ENCODE measurements at places on chromosomes 12 and 14.

DNA sequence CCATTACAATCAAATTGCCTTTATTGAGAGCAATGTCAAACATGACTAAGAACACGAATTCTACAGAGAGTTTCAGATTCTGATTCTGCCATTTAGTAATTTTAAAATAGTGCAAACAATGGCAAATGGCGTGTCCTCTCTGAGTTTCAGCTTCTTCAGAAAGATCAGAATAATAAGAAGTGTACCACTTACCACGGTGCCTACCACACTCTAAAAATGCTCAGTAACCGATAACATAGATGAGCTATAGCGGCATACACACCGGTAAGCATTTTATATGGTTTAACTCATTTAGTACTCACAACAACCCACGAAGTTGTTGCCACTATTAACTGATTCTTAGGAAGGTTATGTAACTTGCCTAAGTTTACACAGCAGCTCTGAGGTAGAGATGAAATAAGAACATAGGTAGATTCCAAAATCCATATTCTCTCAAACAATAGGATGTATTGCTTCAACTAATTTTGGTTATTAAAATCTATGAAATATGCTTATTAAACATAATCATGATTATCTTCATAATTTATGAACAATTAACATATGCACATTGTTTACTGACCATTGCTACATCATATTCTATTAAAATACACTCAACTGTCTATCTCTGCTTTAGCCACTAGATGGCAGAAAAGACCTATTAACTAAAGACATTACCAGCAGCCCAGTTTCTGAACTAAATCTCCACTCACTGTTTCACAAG, 38.3 kb downstream of the SLC6A15 start:
- no peak for DNase-seq

DNA sequence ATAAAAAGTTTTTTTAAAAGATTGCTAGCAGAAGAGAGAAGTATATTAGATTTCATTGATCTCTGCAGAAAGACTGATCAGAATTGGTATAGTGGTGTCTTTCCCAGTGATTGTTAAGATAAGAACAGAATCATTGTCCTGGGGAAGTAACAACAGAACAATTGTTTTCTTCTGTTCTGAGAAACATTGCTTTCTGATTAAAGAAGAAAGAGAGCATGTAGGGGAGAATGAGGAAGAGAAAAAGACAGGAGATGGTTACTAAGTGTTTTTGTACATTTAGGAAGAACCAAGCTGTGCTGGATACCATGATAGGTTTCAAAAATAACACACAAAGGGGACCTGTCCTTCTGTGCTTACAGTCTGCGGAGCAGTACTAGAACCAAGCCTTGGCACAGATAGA, 5.0 kb downstream of the USP30 start:
- DNase-seq: no peak

DNA sequence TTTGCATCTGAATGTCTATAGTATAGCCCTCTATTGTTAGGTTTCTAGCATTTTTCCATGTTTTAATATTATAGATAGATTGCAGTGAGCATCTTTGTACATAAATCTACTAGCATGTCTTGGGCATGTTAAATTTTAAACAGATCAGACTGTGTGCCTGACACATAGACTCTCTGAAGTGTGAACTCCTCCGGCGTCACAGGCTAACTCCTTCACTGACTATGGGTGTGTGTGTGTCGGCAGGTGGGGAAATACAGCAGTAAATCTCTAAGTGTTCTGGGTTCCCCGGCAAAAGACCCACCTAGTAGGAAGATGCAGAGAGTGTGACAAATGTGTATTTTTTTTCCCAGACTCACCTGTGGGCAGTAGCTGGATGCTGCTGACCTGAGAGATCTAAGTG, 2.3 kb downstream of the VWF start:
- no peak for DNase-seq

- DNase-seq: no peak
Measured at GRCh38 chr14:95185033-95185766, 27.9 kb upstream of the DICER1 start.
